ENCODE measurements at places on chromosomes 12 and 14. TPM values are rescaled to one million over a fixed set of nuclear protein-coding genes. Genes with fewer than 3 reads are reported as not detected.

KRT3 gene
- total RNA-seq, result not detected

BCL2L14 gene
- total RNA-seq, result not detected

FAM90A1 gene
- total RNA-seq, result 0.09 TPM

GALNT9 gene
- 8.3 TPM for total RNA-seq

LRRC10 gene
- not detected for total RNA-seq
